ENCODE measurements at places on chromosomes 3 and 15. TPM values are rescaled to one million over a fixed set of nuclear protein-coding genes. Genes with fewer than 3 reads are reported as not detected.
A peak's percentile ranks its signal among the peaks of the same experiment; 100 is the strongest.

GRCh38 chr3:167102071-167102470 lies 278.0 kb downstream of the ZBBX start:
- DNase-seq = no peak

DNA sequence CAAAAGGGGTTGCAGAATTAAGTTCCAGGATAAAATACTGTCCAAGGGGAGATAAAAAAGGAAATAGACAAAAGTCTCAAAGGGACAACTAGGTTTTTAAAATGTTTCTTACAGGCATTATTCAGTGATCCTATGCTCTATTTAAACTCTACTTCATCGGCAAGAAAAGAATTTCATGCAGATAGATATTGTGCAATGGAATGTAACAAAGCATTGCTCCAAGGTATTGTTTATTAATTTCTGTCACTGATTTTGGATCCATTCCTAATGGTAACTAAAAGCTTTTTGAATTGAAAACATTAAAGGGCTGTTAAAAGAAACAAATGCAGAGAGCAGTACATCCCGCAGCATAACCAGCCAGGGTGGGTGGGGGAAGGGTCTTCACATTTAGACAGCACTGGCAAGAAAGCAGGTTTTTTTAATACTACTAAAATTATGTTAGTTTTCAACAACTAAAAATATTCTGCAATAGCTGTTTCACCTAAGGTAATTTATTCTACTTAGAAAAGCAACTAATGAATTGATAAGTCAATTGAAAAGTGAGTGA lies 82.9 kb downstream of the THBS1 start:
- no peak for DNase-seq

DNA sequence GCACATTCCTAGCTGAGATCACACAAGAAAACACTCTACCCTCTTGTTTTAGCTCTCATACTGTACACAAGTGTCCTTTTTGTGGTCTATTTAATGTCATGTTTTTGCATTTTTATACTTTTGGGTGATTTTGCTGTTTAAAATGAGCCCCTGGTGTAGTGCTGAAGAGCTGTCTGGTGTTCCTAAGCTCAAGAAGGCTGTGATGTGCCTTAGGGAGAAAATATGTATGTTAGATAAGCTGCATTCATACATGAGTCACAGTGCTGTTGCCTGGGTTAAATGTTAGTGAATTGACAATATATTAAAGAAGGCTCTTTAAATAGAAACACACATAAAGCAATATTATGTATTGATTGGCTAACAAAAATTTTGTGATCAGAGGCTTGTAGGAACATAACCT lies 387.4 kb upstream of the C2CD4B start:
- DNase-seq = no peak

DNA sequence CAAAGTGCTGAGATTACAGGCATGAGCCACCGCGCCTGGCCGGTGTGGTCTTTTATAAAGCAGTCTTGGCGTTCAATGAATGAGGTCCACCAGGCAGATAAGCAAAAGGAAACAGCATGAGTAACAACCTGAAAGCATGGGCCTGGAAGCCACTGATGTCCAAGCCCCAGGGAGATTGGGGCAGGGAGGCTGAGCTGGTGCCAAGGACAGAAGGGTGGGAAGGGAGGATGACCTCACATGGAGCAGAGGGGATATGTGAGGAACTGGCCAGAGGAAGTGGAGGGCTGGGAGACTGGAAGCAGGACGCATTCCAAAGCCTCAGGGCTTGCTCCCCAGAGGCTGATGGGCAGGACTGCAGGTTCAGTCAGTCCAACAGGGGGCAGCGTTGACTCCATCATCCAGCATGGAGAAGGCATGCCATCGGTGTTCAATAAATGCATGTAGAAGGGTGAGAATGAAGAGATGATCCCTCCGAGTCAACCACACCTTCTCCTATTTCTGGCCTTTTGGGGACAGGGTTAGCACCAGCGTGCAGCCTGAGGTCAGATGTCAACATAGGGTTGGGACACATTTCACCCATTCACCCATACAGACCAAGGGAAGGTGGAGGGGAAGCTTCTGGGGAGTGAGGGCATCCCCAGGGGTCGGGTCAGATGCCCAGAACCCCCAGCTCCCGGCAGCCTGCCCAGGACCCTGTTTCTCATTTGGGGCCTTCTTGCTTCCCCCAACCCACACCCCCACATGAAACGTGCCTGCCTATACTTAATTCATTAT lies 14.8 kb downstream of the MYL3 start:
- no peak for DNase-seq

- DNase-seq = no peak
Observed at GRCh38 chr3:43212914-43213611, 73.3 kb upstream of the SNRK start.

DNA sequence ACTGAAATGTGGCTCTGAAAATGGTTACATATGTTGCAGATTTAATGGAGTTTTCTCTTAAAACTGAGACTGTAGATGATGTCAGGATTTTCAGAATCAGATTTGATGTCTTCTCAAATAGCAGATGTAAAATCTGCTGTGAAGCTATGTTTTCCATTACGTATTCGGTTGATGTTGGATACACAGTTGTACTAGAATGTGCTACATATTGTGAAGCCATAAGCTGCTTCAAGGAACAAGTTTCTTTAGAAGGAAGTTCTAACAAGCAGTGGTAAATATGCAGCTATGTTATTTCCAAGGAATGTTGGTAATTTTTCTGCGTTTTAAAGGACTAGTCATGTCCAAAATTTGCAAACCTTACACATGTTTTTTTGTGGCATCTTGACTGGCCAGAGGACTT lies 197.7 kb downstream of the RBMS3 start:
- no peak for DNase-seq

- DNase-seq = no peak
Observed at GRCh38 chr15:27468151-27468591, 497.2 kb downstream of the GABRG3 start.

DNA sequence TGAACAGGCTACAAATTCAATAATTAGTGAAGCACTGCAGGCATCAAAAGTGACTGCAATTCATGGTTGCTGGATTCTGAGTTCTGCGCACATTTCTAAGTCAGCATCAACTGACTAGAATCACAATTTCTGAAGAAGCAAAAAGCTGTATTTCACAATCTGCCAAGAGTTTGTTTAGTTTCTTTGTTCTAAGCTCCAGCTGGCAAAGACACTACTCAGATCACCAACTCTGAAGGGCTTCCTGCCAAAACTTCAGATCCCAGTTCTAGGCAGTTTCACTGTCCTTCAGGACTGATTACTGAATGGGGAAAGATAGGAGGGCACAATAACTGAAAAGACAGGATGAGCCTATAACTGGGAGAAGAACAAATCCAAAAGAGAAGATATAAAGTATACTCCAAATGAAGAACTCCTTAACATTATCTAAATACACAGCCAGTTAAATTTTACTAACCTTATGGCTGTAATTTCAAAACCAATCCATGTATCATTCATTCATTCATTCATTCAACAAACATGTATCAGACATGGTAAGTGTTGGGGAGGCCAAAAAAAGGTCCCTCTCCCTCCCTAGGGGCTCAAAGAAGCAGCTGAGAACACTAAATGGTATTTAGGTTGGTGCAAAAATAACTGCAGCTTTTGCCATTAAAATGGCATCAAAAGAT lies 17.1 kb downstream of the TJP1 start:
- peak; percentile 87 for DNase-seq

GRCh38 chr3:138369151-138369900 lies 20.9 kb downstream of the MRAS start:
- DNase-seq = peak; percentile 18

- DNase-seq = no peak
Observed at GRCh38 chr15:61115679-61116078, 113.4 kb downstream of the RORA start.

GRCh38 chr3:155807823-155808222 lies 1.7 kb upstream of the C3orf33 start:
- no peak for DNase-seq

GRCh38 chr15:54033869-54034458 lies 55.7 kb downstream of the UNC13C start:
- no peak for DNase-seq

DNA sequence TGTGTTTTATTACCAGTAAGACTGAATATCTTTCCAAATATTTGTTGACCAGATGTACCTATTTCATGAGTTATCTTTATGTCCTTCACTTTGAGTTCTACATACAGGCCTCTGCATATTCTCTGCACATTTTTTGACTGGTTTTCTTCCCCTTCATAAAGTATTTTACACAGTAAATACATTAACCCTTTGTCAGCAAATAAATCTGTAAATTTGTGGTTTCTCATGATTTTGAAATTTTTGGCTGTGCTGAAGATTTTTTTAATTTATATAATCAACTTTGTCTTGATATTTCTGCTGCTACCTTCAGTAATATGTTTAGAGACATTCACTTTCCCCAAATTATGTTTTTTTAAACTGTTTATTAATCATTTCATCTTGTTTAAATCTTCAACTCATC lies 50.5 kb downstream of the WNT5A start:
- no peak for DNase-seq

- DNase-seq = no peak
Observed at GRCh38 chr3:134445636-134446035, 40.1 kb downstream of the ANAPC13 start.

DNA sequence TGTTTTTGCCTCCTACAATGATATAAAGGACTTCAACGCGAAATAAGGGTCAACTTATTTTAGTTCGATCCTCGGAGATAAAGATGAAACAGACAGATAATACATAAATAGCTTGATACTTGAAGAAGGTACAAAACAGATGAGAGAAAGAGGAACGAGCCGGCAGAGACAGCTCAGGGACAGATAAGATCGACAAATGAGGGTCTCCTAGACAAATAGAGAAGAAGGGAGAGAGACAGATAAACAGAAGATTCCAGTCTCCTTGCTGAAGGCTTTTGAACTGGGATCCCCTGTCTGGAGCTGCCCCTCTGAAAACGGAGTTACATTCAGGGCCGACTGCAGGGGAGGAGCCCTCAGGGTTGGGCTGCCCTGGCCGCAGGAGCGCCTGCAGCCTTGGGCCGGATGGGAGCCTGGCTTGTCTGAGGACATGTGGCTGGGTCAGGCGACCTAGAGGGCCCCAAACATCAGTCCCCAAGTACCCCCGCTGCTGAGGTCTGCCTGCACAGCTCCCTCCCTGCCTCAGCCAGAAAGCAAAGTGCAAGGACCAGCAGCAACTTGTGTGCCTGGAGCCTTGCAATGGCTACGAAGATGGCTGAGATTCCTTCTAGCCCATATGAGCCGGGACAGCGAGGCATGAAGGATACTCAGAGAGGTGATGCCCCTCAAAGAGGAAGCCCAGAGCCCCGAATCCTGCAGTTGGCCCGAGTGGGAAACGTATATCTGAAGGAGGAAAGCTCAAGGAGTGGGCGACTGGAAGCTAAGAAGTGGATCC lies 926 bp upstream of the SKOR1 start:
- no peak for DNase-seq

DNA sequence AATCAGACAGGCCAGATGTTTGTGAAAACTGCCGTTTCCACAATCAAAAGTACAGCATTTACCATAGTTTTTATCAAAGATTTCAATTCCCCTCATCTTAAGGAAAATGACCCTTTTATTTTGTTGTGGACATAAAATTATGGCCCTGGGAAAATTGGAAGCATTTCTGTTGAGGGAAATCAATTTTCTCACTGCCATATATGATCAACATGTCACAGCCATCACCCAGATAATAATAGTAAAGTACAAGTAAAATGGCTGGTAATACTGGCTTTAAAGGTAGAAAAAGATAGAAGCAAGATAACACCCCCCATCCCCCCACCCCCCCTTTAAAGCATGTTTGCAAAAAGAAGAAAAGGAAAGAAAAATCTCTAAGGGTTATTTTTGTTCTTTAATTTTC lies 311.7 kb downstream of the WDR72 start:
- no peak for DNase-seq

DNA sequence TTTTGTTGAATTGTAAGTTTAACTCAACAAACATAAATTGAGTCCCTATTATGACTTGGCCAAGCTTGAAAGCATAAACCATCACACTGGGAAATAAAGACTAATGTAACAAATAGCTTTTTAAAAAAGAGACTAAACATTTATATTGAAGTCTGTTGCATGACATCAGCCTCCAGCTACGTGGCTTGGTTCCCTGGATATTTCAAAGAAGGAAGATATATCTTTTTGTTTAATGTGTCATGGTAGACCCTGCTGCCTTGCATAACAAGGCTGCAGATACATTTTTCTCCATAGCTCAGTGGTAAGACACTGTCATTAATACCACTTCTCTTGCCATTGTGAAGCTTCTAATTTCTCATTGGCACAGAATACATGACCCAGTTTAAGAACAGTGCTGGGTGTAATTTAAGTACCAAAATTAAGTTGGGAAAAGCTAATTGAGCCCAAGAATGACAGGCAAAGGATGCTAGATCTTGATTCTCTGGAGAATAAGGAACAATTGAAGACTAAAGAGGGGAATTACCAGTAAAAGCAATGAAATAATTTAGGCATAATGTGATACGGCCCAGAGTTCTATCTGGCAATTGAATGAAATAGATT lies 14.0 kb downstream of the RCN2 start:
- no peak for DNase-seq

GRCh38 chr3:12499474-12499873 lies 15.2 kb downstream of the TSEN2 start:
- DNase-seq = no peak

DNA sequence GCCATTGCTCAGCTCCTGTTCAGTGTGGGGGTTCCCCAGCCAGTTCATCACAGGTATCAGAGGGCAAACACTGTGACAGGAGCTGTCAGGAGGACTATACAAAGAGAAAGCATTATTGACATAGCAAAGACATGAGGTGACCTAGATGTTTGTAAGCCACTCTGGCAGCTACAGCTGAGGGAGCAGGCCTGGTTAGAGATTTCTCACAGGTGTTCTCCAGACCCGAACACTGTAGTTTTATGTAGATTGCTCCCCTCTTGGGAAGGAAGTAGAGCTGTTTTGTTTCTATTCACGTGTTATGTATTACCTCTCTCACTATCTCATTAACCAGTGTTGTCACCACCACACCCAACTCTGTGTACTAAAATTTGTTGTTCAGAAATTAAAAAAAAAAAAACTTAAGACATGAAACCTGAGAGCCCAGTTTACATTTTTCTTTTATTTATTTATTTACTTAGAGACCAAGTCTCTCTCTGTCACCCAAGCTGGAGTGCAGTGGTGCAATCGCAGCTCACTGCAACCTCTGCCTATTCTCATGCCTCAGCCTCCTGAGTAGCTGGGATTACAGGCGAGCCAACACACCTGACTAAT lies 123.7 kb downstream of the RBPMS2 start:
- DNase-seq = no peak

DNA sequence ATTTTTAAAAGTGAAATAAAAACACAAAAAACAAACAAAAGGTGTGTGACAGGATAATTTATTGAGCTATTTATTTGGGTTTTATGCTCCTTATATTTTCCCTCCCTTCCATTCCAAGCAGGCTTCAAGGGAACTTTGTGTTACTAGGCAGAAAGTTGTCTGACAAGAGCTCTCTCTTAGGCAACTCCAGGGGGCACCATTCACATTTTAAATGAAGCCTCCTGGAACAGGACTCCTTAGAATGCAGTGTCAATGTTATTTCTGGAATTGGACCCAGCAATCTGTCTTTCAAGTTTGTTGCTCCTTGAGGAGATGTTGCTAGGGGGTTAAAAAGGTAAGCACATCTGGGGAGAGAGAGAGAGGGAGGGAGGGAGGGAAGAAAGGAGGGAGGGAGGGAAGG lies 5.4 kb upstream of the RFX7 start:
- DNase-seq = no peak

The PLIN1 gene
- total RNA-seq = 0.37 TPM

The NAALADL2 gene
- 9.9 TPM for total RNA-seq

The CAMK2N2 gene
- total RNA-seq = 1.0 TPM

The USP3 gene
- 80.7 TPM for total RNA-seq

The MORC1 gene
- not detected for total RNA-seq

The EPHB1 gene
- 1.1 TPM for total RNA-seq

The PPCDC gene
- total RNA-seq = 13.2 TPM

The KLF15 gene
- 12.8 TPM for total RNA-seq

The C3orf22 gene
- not detected for total RNA-seq

The PLS1 gene
- 24.1 TPM for total RNA-seq

The TP63 gene
- total RNA-seq = 2.7 TPM
